Stimulated activated CD8-positive, alpha-beta memory T cell treated with anti-CD3 and anti-CD28 coated beads, Interleukin-15, amount 100 ng/mL, for 24 hours (primary cell): ENCODE measurements at places on chromosomes 2 and 18.

DNA sequence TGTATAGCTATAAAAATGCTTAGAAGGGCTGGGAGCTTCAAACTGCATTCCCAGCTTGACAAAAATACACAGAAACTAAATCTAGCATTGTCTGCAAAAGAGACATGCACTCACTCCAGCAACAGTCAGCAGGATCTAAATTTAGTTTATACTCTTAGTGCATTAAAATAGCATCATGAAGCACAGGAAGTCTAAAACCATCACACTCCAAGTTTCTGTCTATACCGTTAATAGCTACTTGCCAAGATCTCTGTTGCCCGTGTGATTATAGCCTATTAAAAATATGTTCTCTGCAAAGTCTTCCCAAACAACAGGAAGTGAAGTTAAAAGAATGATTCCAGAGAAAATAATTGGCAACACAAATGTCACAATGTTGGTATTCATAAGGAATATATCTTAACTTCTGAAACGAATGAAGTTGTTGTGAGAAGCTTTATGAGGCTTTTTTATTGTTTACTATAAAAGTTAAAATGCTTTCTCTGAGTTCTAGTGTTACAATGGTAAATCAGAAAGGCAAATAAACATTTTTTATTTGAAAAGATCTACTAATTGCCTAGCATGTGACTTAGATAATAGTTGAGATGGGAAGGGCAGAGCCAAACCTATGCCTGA lies 184.2 kb downstream of the ZNF385B start:
- DNase-seq = no peak

- DNase-seq = no peak
Measured at GRCh38 chr18:50427896-50428295, 53.0 kb downstream of the SKA1 start.

GRCh38 chr2:27078267-27079194 lies at the start of gene EMILIN1:
Gene EMILIN1 (plus strand): TSS chr2:27078615. CDS start chr2:27079066, 451 bp downstream.
- DNase-seq = no peak

GRCh38 chr2:36271266-36271665 lies 84.3 kb upstream of the CRIM1 start:
- no peak for DNase-seq

- no peak for DNase-seq
Measured at GRCh38 chr2:171568089-171568488, 45.8 kb downstream of the CYBRD1 start.

DNA sequence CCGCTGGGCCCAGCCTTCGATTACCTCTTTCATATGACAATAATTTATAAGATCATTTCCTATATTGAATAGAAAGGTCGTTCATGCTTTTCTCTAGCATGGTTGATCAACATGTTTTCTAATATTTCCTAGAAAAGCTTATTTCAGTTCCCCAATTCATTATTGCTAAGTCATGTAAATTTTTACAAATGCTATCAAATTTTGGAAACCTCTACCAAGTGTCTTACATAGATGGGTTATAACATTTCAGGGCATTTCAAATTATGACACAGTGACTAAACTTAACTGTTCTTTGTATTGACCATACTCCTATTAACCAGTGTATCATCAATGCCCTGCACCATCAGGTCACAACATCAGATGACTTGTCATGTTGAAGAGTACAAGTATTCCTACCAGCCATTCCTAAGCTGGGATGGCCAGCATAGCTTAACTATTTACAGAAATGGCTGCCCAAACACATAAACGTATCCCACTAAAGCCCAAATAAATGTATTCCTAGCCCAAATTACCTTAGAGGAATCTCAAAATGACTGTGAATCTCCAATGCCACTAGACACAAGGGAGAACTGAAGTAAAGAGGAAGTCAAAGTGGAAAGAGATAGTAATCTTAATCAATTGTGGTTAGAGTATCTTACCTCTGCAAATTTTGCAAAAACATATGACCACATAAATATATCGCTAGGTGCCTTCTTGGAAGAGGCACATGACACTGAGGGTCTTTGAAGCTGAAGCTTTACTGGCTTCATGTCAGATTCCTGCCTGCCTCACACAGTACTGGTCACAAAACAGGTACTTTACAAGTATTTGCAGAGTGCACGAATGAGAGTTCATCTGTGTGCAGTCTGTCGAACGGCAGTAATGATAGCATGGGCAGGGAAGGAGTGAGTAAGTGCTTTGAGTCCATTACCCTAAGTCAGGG lies 87.3 kb upstream of the TLK1 start:
- no peak for DNase-seq

GRCh38 chr2:45127891-45128290 lies 118.6 kb upstream of the SIX2 start:
- no peak for DNase-seq

DNA sequence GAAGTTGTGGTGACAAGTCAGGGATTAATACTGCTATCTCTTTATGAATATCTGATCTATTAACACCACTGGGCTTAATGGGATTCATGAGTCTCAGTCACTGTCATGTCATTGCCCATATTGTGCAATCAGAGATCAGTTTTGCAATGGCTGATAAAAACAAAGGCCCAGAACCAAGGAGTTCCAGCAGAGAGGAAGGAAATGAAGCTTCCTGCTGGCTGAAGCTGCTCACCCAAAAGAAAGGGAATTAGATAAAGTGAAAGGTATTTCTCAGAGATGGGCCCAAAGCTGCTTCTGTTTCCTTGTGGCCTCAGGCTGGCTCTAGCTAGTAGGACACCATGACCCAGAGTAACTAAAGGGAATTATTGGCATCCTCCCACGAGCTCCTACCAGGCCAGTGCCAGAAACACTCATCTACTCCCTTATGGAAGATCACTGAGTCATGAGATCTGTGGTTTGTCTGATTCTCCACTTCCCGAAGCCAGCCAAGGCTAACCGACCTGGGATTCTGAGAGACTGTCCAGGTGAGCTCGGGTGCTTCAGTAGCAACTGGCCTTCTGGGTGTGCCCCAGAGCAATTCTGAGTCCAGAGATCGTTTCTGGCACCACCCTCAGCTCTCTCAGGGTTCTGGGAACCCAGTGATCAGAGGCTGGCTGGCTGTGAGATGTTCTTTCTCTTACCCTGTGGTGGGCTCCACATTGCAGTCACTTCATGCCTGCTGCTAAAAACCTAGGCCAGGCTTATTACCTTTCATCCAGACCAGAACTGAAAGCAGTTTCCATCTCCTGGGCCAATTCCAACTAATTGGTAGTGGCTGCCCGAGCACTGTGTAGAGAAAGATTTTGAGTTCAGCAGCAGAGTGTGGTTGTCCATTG lies 129.5 kb upstream of the PELI1 start:
- no peak for DNase-seq

DNA sequence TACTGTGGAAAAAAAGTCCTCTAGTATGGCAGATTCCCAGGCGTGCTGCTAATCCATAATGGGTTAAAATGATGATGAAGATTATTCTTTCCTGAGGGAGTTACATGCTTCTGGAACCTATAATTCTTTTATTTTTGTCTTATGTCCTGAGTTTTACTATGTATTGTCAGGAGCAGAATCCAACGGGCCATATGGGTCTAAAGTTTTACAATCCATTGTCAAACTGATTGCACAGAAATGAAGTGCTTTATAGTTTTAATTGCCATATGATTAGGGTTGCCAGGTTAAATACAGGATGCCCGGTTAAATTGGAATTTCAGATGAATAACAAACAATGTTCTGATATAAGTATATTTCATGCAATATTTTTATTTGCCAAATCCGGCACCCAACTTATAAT lies 100.9 kb upstream of the MAP3K20 start:
- no peak for DNase-seq
